Activated CD8-positive, alpha-beta T cell treated with anti-CD3 and anti-CD28 coated beads, Interleukin-2, amount 10 ng/mL, durations not matched to agents 7 days and 5 days (primary cell): ENCODE measurements at places on chromosomes 12 and 14. TPM values are rescaled to one million over a fixed set of nuclear protein-coding genes. Genes with fewer than 3 reads are reported as not detected.

GRCh38 chr12:92658611-92659010 is 44.2 kb upstream of the PLEKHG7 start:
- DNase-seq: no peak

DNA sequence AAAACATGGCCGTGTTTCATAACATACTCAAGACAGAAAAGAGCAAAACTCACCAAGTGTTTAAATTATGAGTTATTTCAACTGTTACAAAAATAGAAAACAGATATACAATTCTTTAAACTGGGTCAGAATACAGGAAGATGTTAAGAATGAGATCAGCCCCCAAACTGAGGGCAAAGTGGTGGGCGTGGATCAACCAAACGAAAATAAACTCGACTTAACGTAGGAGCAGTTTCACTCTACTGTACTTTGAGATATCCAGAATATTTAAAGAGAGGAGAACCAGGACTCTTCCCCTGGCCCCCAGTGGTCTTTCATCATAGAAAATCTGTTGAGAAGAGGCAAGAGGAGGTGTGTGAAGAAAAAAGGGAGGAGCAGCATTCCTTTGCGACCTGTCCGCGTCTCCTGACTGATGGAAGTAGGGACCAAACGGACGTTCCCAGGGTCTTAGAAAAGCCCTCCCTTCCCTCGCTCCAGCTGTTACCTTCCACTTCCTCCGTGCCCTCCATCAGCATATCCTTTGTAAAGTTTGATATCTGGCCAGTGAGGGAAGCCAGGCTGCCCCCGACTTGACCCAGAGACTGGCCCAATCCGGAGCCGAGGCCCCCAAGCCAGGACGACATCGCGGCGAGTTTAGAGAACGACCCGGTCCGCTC is 668 bp downstream of the TRIP11 start:
- peak; percentile 38 for DNase-seq

DNA sequence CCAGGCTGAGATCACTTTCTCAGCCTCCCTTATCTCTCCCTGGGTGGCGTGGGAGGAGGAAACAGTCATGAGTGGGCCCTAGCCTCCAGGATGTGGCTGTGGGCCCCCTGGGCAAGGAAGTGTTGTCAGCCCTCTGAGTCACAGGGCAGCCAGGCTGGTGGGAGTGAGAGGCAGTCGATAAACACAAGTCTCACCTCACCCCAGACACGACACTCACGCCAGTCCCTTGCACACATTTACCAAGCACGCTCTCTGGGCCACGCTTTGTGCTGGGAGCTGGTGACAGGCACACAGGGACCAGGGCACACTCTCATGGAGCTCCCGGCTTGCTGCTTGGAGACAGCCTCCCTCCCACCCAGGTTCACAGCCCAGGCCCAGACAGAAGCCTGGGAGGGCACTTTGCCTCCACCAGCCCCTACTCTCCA is 1.9 kb upstream of the KRT79 start:
- peak; percentile 73 for DNase-seq

GRCh38 chr14:60164404-60164711 is 840 bp downstream of the DHRS7 start:
- DNase-seq: no peak

DNA sequence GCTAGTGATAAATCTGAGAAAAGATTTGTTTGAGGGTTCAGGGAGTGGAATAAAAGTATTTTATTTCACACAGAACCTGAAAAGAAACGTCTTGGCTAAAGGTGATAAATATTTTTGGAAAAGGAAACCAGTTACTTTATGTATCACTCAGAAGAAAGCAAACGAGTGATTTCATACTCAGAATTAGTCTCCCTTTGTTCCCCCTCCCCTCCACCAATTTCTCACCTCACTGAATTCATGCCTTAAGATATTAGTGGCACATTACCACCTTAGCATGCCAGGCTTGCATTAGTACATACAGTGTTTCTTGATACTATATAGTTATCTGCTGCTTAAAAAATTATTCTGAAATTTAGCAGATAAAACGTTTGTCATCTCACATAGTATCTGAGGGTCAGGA is 28.2 kb downstream of the G2E3 start:
- DNase-seq: no peak

DNA sequence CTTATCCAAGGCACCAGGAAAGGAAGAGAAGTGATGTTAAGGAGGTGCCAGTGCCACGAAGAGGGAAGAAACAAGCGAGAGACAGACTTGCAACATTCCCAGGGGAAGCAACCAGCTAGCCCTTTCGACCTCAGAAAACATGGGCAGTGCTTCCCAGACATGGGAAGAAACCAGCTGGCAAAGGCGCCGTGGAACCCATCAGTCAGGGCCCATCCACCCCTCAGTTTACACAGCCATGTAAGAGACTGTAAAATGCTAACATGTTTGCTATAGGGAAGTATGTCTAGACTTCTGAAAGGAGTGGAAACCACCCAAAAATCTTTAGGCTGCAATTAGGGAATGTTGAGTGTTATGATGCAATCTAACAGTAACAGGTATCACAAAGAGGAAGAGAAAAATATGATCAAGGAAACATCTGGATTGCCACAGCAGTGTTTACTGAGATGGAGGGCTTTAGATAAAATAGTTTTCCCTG is 26.3 kb downstream of the ANAPC5 start:
- no peak for DNase-seq

DNA sequence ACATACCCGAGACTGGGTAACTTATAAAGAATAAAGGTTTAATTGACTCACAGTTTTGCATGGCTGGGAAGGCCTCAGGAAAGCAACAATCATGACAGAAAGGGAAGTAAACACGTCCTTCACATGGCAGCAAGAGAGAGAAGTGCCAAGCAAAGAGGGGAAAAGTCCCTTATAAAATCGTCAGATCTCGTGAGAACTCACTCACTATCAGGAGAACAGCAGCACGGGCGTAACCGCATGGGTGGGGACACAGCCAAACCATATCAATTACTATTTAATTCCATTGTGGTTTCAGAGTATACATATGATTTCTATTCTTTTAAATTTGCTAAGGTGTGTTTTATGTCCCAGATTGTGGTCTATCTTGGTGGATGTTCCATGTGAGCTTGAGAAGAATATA is 117.9 kb downstream of the SCAF11 start:
- DNase-seq: no peak

GRCh38 chr12:24905431-24905830 is 43.5 kb downstream of the BCAT1 start:
- DNase-seq: no peak

DNA sequence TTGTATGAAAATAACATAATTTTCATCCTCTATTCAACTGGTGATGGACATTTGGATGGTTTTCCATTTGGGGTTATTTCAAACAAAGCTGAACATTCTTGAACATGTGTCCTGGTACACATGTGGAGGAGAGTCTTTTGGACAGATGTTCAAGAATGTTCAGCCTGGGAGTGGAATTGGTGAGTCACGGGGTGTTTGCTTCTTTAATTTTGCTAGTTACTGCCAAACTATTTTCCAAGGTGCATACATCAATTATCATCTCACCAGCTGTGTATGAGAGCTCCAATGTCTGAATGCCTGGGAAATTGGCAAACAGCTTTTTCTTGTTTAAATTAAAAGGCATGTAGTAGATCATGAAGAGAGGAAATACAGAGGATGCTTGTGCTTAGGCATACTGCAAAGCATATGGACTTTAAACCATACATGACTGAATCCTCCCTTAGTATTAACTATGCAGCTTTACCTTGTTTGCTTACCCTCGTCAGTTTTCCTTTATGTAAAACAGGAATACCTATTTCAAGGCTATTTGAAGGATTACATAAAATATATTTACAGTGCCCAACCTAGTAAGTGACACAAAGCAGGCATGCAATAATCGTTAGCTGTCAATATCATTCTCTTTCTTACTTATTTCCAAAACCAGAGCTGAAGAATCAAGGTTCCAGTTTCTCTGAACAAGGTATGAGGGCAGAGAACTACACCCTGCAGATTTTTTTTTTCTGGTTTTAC is 152.1 kb downstream of the ITPR2 start:
- DNase-seq: no peak

DNA sequence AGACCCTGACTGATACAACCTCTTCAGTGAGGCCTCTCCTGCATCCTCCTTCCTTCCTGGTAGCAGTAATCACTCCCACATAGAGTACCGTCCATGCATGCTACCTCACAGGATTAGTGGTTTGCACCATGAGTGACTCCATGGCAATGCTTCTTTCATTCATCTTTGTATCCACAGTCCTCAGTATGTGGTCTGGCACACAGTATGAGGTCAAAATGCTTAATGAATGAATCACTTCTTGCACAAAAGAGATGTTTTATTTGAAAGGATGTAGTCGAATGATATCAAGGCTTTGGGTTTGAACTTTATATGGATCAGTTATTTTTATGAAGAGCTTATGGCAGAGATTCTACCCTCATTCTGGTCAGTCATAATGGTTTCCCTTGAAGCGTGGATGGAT is 42.2 kb downstream of the KCNA5 start:
- DNase-seq: no peak

- DNase-seq: no peak
Measured at GRCh38 chr12:89636776-89637160, 71.9 kb downstream of the ATP2B1 start.

GRCh38 chr12:110373025-110373424 is 30.5 kb downstream of the ANAPC7 start:
- DNase-seq: no peak

DNA sequence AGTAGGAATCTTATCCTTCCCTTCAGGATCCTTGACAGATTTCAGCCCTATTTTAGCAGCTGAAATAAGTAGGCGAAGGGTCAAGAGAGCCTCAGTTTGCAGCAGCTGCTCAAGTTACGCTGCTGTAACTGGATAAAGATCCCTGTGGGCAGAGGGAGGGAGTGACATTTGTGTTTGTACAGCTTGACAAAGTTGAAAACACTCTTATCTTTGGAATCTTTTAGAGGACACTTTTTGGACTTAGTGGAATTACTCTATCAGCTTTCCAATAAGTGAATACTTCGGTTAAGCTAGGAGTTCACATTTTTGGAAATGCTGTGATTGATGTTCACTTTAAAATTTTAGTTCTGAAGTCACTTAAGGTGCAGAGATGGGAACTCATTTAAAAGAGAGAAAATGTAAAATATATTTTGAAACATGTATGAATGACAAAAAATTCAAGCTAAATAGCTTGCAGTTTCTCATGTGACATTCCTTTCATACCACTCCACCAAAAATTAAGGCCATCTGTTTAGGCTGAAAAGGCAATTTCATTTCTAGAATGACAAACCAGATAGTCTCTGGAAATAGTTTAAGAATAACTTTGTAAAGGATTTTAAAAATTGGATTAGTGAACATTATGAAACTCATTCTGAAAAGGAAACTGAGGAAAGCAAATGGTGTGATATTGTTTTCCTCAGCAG is 55.2 kb downstream of the SLC38A4 start:
- no peak for DNase-seq

DNA sequence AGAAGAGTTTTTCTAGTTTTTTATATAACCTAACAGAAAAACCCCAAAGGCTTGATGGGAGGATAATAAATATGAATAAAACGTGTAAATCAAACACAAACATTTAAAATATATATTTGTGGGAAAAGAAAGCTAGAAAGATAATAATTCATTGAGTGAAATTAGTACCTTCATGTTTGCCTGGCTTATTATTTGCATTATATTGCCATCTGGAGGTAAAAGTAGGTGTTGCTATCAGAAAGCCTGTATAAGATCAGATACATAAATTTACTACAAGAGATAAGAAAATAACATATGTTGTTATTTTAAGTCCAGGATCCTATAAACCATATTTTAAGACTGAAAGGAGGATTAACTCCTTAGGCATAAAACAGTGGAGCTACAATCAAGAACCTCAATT is 77.7 kb downstream of the NTS start:
- no peak for DNase-seq

DNA sequence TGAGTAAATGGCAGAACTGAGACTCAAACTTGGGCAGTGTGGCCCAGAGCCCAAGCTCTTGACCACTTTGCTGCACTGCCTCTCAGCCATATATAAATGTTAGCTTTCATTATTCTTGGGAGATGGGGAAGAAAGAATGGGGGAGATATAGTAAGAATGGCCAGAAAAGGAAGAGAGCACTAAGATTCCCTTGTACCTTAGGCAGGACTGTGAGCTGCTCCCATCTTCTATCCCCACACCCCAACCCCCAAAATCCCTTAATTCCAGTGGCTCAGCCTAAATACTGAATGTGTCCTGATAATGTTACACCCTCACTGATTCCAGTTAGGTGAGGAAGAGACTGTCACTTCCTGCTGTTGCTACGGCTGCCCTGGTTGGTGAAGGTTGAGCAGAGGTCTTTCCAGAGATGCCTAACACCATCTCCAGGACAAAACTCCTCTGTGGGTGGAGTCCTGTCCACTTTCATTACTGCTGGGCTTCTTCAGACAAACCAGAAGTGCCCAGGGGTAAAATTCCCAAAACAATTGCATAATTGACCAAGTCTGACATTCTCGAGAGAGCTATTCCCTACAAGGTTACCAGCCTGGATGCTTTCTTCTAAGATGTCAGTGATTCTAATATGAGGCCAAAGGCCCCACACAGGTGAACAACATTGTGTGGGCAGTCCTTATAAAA is 51.8 kb downstream of the GNG2 start:
- no peak for DNase-seq

- DNase-seq: no peak
Measured at GRCh38 chr12:64631197-64631596, 20.9 kb downstream of the RASSF3 start.

GRCh38 chr12:106918746-106919145 is 37.0 kb upstream of the TMEM263 start:
- DNase-seq: no peak

GRCh38 chr12:12898911-12899511 is 7.6 kb downstream of the GPRC5A start:
- no peak for DNase-seq

C12orf42 gene
- total RNA-seq: 0.91 TPM

IRF9 gene
- 221 TPM for total RNA-seq

THAP2 gene
- 5.2 TPM for total RNA-seq

HVCN1 gene
- 28.6 TPM for total RNA-seq

RNASE1 gene
- total RNA-seq: not detected

CCER1 gene
- not detected for total RNA-seq

MAP3K9 gene
- 6.7 TPM for total RNA-seq

PRR4 gene
- total RNA-seq: 1.3 TPM

SDS gene
- total RNA-seq: not detected

NRL gene
- total RNA-seq: 3.4 TPM

IL31 gene
- not detected for total RNA-seq
